ENCODE measurements at places on chromosomes 1 and 21. TPM values are rescaled to one million over a fixed set of nuclear protein-coding genes. Genes with fewer than 3 reads are reported as not detected.
A peak's percentile ranks its signal among the peaks of the same experiment; 100 is the strongest.

GRCh38 chr1:8533907-8534306, 216.0 kb downstream of the SLC45A1 start:
- no peak for DNase-seq
- no peaks in the 10 kb centered on the region for H3K27me3 ChIP-seq
- peak overlapping the region; percentile 30 for H3K27ac ChIP-seq
- H3K4me1 ChIP-seq, result peaks cover 38% of the 10 kb centered on the region

- H3K27me3 ChIP-seq, result peaks cover 7% of the 10 kb centered on the region
- no peaks in the 10 kb centered on the region for H3K4me1 ChIP-seq
- H3K4me3 ChIP-seq, result no peak overlapping the region
- H3K27ac ChIP-seq, result no peak overlapping the region
- no peaks in the 10 kb centered on the region for H3K36me3 ChIP-seq
Observed at GRCh38 chr1:87268111-87268510, 60.6 kb upstream of the LMO4 start.

DNA sequence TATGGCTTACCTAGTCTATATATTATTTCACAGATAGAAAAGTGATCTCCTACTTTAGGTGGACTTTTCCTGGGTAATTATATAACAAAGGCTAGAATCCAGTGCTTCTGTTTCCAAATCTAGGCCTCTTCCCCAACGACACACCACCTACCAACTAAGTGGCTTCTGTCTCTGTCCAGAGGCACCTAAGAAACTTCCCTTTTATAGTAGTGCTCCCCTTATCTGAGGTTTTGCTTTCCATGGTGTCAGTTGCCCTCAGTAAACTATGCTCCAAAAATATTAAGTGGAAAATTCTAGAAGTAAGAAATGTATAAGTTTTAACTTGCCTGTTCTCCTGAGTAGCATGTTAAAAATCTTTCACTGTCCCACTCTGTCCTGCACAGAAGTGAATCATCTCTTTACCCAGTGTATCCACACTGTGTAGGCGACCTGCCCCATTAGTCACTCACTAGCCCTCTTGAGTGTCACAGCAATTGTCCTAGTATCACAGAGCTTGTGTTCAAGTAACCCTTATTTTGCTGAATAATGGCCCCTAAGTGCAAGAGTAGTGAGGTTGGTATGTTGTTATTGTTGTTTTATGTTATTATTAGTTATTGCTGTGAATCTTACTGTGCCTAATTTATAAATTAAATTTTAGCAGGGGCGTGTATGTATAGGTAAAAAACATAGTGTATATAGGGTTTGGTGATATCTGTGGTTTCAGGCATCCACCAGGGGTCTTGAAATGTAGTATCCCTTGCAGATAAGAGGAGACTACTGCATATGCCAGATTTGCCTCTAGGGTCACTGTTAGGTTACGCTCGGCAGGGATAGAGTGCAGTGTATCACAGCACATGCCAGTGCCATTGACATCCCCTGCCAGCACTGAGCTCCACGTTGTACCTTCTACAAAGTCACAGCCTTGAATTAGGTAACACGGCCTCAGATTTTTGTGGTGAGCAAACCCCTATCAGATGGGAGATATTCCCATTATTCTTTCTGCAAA, 14.7 kb upstream of the CD53 start:
- H3K4me3 ChIP-seq, result no peak overlapping the region
- no peaks in the 10 kb centered on the region for H3K36me3 ChIP-seq
- H3K27ac ChIP-seq, result no peak overlapping the region
- peaks cover 6% of the 10 kb centered on the region for H3K27me3 ChIP-seq

- no peaks in the 10 kb centered on the region for H3K4me1 ChIP-seq
- H3K27ac ChIP-seq, result no peak overlapping the region
- H3K4me3 ChIP-seq, result no peak overlapping the region
Observed at GRCh38 chr1:33930346-33931110, 66.6 kb downstream of the HMGB4 start.

- no peak overlapping the region for H3K4me3 ChIP-seq
- no peaks in the 10 kb centered on the region for H3K36me3 ChIP-seq
- H3K27ac ChIP-seq, result peak overlapping the region; percentile 43
- peaks cover 49% of the 10 kb centered on the region for H3K4me1 ChIP-seq
- no peaks in the 10 kb centered on the region for H3K27me3 ChIP-seq
Observed at GRCh38 chr1:93578911-93579825, 102.5 kb downstream of the BCAR3 start.

GRCh38 chr1:22763487-22764200, 53.0 kb downstream of the EPHB2 start:
- no peaks in the 10 kb centered on the region for H3K36me3 ChIP-seq
- H3K4me3 ChIP-seq, result no peak overlapping the region
- H3K27me3 ChIP-seq, result no peaks in the 10 kb centered on the region
- DNase-seq, result no peak
- no peak overlapping the region for H3K27ac ChIP-seq
- peaks cover 5% of the 10 kb centered on the region for H3K4me1 ChIP-seq

DNA sequence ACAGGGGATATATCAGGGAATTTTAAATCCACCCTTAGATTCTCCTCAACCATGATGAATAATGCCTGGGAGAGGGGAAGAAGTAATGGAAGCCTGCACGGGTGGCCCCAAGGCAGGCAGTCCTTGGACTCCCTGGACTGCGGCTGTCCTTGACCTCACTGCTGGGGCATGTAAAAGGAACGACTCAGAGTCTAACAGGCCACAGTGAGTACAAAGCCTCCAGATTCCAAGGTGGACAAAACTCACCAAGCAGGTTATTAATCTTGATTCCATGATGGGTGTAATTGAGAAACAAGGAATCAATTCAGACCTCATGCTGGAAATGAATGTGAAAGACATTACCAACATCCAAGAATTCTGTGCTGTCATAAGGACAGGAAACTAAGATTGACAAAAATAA, 13.0 kb upstream of the ARHGAP29 start:
- no peaks in the 10 kb centered on the region for H3K36me3 ChIP-seq
- H3K27me3 ChIP-seq, result peaks cover 1% of the 10 kb centered on the region
- H3K27ac ChIP-seq, result no peak overlapping the region

DNA sequence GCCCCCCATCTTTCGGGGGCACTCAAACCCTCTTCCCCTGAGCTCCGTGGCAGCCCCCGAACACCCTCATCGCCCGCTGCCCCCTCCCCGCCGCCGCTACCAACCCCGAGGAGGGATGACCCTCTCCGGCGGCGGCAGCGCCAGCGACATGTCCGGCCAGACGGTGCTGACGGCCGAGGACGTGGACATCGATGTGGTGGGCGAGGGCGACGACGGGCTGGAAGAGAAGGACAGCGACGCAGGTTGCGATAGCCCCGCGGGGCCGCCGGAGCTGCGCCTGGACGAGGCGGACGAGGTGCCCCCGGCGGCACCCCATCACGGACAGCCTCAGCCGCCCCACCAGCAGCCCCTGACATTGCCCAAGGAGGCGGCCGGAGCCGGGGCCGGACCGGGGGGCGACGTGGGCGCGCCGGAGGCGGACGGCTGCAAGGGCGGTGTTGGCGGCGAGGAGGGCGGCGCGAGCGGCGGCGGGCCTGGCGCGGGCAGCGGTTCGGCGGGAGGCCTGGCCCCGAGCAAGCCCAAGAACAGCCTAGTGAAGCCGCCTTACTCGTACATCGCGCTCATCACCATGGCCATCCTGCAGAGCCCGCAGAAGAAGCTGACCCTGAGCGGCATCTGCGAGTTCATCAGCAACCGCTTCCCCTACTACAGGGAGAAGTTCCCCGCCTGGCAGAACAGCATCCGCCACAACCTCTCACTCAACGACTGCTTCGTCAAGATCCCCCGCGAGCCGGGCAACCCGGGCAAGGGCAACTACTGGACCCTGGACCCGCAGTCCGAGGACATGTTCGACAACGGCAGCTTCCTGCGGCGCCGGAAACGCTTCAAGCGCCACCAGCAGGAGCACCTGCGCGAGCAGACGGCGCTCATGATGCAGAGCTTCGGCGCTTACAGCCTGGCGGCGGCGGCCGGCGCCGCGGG, 837 bp downstream of the FOXD3 start:
- peaks cover 17% of the 10 kb centered on the region for H3K4me1 ChIP-seq
- no peak overlapping the region for H3K27ac ChIP-seq
- no peak for DNase-seq
- H3K4me3 ChIP-seq, result peak overlapping the region; percentile 62
- peaks cover 90% of the 10 kb centered on the region for H3K27me3 ChIP-seq
- no peaks in the 10 kb centered on the region for H3K36me3 ChIP-seq

GRCh38 chr1:193472430-193472829, 286.0 kb upstream of the B3GALT2 start:
- H3K27me3 ChIP-seq, result no peaks in the 10 kb centered on the region
- H3K4me1 ChIP-seq, result no peaks in the 10 kb centered on the region
- no peaks in the 10 kb centered on the region for H3K36me3 ChIP-seq
- no peak for DNase-seq

DNA sequence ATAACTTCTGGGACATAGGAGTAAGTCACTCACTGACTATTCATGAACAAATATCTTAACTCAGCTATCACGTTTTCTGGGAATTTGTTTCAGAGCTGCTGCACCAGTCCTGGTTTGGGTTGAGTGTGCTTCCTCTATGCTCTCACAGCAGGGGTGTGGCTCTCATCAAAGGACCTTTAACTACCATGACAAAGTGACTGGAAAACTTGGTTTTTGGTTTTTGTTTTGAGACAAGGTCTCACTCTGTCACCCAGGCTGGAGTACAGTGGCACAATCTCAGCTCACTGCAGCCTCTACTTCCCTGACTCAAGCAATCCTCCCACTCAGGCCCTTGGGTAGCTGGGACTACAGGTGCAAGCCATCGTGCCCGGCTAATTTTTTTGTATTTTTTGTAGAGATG, 4.1 kb downstream of the ILDR2 start:
- DNase-seq, result no peak
- H3K4me3 ChIP-seq, result no peak overlapping the region
- H3K27me3 ChIP-seq, result peaks cover 88% of the 10 kb centered on the region
- peaks cover 13% of the 10 kb centered on the region for H3K4me1 ChIP-seq
- H3K27ac ChIP-seq, result no peak overlapping the region

GRCh38 chr1:103198076-103198475, 89.8 kb upstream of the COL11A1 start:
- H3K4me1 ChIP-seq, result peaks cover 15% of the 10 kb centered on the region
- H3K4me3 ChIP-seq, result no peak overlapping the region
- H3K27me3 ChIP-seq, result no peaks in the 10 kb centered on the region
- no peak for DNase-seq

DEPDC1 gene
- total RNA-seq, result 9.9 TPM

AMY1C gene
- total RNA-seq, result not detected

ACKR1 gene
- total RNA-seq, result 0.53 TPM

REG4 gene
- 0.29 TPM for total RNA-seq

AMY1B gene
- not detected for total RNA-seq

All from mesothelial cell of epicardium (in vitro differentiated cells).